ENCODE measurements at places on chromosomes 1 and 21. TPM values are rescaled to one million over a fixed set of nuclear protein-coding genes. Genes with fewer than 3 reads are reported as not detected.

DNA sequence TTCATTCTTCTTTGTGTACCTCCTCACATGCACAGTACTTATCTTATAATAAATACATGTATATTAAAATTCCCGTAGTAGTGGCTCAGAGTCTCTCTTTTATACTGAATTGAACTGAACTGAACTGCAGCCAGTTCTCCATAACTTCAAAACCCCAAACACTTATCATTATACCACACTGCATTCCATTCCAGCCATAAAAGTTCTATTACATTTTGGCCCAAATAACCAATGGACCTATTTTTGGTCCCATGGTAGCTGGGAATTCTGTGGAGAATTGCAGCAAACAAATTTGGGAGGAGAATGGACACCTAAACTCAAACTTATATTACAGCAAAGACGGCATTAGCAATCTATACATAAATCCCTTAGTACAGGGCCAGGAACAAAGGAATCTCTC lies 86.6 kb upstream of the C1orf87 start:
- DNase-seq = no peak

DNA sequence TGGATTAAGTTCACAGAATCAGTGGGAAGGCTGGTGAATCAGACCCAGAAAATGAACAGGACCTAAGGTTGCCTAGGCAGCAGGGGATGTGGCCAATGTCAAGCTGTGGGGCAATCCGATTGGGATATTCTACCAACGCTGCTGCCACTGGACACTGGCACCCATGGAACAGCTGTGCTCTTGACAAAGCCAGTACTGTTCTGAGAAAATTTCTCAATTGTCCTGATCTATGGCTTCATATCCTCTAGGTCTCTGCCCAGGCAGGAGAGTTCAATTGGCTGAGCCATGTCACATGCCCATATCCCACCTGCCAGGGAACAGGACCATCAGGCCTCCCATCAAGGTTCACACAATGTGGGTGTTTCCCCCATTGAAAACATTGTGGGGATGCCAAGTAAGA lies 6.2 kb downstream of the TACSTD2 start:
- no peak for DNase-seq

DNA sequence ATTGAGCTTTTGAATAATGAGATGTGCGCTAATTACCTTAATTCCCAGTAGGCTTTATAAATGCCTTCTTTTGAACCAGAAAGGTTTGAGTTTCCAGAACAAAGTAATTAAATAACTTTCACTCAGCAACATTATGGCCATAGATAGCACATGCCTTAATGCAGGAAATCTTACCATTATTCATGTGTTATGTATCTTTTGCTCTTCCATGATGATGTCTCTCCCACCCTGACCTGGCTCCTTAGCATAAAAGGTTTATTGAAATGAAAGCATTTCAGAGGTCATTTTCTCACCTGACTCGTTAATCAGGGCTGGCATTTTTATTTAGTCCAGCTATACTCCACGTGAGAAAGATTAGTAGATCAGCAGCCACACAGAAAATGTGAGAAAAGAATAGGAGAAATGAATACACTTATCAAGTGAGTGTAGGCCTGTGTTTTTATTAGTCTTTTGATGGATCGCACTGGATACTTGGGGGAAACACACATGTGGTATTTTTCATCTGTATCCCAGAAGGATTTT lies 180.2 kb downstream of the ATP6V1G3 start:
- DNase-seq = no peak

DNA sequence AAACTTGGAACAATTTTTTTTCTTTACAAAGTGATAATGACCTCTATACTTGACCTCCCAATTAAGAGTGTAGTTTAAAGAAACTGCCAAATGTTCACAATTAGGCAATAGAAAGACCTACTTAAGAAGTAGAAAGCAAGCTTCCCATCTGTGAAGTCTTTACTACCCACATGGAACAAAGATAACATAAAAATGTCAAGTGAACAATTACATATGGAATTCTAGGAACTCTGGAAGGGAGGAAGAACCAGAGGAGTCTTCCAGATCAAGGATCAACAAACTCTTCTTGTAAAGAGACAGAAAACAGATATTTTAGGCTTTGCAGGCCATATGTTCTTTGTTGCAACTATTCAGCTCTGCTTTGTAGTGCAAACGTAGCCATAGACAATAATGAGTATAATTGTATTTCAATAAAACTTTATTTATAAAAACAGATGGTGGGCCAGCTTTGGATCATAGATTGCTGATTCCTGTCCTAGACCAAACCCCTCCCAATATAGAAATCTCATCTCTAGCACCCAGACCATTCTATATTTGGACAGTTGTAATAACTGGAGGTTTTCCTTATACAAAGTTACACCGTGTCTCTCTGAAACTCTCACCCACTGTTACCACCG lies 68.4 kb upstream of the MAGI3 start:
- DNase-seq = no peak

The CLEC20A gene
- not detected for total RNA-seq

The DMRTA2 gene
- not detected for total RNA-seq

The CFAP107 gene
- total RNA-seq = not detected

The STUM gene
- total RNA-seq = not detected

The ACOT11 gene
- 23.4 TPM for total RNA-seq

GRCh38 chr21:27040738-27041469 lies 74.0 kb upstream of the ADAMTS5 start:
- no peak for DNase-seq

The SLAMF6 gene
- not detected for total RNA-seq

The SELENBP1 gene
- 46.7 TPM for total RNA-seq

DNA sequence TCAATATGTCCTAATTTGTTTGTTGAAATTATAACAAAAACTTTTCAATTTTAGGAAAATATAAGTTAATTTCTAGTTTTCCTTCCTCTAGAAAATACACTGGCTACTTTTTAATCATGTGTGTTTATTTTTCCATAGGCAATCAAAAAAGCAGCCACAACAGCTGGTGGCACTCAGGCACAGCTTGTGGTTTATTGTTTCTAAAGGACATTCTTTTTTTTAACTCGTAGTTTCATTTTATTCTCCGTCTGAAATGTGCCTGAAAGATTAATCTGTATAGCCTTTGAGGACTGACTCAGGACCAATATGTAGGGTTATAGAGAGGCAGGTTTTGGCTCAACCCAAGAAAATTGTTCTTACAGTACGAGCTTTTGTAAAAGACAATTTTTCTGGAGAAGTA lies 20.7 kb upstream of the STX12 start:
- DNase-seq = no peak

DNA sequence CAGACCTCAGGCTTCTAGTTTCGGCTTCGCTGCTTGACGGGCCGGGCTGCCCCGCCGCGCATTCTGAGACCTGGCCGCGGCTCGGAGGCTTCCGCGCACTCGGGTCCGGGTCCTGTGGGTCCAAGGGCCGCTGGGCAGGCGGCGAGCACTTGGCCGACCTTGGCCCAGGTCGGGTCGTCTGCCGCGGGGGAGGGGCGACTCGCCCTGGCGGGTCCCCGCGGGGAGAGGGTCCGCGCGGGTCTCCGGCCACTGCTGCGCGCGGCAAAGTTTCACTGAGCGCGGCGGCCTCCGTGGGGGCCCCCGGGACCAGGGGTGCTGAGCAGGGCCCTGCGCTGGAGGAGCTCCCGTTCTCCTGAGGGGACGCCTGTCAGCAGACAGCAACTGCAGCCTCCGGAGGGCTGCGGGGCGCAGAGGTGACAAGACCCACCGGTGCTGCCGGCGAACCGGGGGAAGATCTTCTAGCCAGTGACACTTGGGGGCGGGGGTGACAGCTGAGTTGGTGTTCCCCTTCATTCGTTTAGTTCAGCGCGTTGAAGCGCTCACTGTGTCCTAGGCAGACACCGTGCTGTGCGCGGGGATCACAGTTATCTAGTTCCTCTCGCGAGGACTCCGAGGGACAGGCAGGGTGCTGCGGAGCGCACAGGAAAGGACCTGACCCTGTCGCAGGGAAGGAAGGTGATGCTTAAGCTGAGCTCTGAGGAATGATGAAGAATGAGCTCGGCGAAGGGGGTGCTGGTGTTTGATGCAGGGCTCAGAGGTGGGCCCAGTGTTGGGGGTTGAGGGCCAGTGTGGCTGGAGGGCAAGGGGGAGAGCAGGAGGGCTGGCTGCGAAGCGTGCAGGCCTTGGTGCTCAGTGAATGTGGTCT lies 725 bp downstream of the MTFR1L start:
- peak; percentile 54 for DNase-seq

Measured in HT-29 (cell line).